ENCODE measurements at places on chromosomes 4 and X. TPM values are rescaled to one million over a fixed set of nuclear protein-coding genes. Genes with fewer than 3 reads are reported as not detected.

The IL2 gene
- total RNA-seq = not detected

The CABS1 gene
- not detected for total RNA-seq

The PPP4R3C gene
- total RNA-seq = not detected

The DMRTC1 gene
- not detected for total RNA-seq

The CENPVL2 gene
- total RNA-seq = not detected

The KLHL13 gene
- total RNA-seq = 0.12 TPM

The FABP2 gene
- not detected for total RNA-seq

The PRDM5 gene
- total RNA-seq = 8.2 TPM

The RBMXL3 gene
- total RNA-seq = not detected

The LPAR4 gene
- not detected for total RNA-seq

- no peak overlapping the region for H3K27ac ChIP-seq
- no peaks in the 10 kb centered on the region for H3K36me3 ChIP-seq
- H3K4me1 ChIP-seq = no peaks in the 10 kb centered on the region
- no peak overlapping the region for H3K4me3 ChIP-seq
Measured at GRCh38 chrX:132858018-132858417, 100.4 kb downstream of the HS6ST2 start.

- no peaks in the 10 kb centered on the region for H3K27me3 ChIP-seq
- peaks cover 6% of the 10 kb centered on the region for H3K4me1 ChIP-seq
- H3K4me3 ChIP-seq = peak overlapping the region; percentile 82
- no peak overlapping the region for H3K27ac ChIP-seq
- H3K36me3 ChIP-seq = no peaks in the 10 kb centered on the region
Measured at GRCh38 chrX:16882169-16882568, 12.0 kb upstream of the RBBP7 start.

DNA sequence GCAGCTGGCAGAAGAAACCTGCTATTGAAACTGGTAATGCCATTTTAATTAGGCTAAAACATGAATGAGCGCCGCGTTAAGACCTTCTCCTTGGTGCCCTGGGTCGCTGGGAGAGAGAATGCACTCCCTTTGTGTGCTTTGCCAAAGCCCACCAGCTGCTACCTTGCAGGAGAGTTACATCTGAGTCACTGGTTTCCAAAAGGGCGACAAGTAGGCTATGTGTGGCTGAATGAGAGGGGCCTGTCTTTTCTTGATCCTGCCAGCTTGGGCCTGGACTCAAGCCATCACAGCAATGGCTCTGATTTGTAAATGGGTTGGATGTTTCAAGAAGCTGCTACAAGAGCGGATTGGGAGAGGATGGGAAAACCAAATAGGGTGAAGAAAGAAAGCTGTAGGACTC, 81.5 kb downstream of the NHS start:
- DNase-seq = no peak
- no peaks in the 10 kb centered on the region for H3K27me3 ChIP-seq
- peaks cover 24% of the 10 kb centered on the region for H3K4me1 ChIP-seq

- H3K4me1 ChIP-seq = peaks cover 40% of the 10 kb centered on the region
- no peak for DNase-seq
- no peaks in the 10 kb centered on the region for H3K27me3 ChIP-seq
- H3K4me3 ChIP-seq = no peak overlapping the region
- no peak overlapping the region for H3K27ac ChIP-seq
Measured at GRCh38 chr4:114043116-114043515, 63.7 kb upstream of the ARSJ start.

DNA sequence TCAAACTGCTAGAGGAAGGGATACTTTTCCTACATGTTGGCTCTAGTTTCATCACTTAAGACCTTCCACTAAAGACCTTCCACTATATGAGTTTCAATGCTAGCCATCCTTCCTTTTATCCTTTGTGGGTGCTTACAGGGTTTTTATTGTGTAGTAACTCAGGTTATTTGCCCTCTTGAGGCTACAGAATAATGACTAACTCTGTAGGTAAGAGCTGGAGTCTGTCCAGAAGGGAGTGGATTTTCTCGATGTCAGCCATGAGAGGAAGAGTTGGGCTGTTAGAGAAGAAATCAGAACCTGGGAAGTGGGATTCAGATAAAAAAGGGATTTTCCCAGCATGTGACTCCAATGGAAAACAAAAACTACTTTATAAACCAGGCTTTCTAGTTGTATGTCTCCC, 27.5 kb upstream of the HERC5 start:
- DNase-seq = no peak
- no peaks in the 10 kb centered on the region for H3K36me3 ChIP-seq
- H3K27me3 ChIP-seq = peaks cover 8% of the 10 kb centered on the region
- no peak overlapping the region for H3K27ac ChIP-seq
- H3K4me1 ChIP-seq = no peaks in the 10 kb centered on the region
- H3K4me3 ChIP-seq = no peak overlapping the region

DNA sequence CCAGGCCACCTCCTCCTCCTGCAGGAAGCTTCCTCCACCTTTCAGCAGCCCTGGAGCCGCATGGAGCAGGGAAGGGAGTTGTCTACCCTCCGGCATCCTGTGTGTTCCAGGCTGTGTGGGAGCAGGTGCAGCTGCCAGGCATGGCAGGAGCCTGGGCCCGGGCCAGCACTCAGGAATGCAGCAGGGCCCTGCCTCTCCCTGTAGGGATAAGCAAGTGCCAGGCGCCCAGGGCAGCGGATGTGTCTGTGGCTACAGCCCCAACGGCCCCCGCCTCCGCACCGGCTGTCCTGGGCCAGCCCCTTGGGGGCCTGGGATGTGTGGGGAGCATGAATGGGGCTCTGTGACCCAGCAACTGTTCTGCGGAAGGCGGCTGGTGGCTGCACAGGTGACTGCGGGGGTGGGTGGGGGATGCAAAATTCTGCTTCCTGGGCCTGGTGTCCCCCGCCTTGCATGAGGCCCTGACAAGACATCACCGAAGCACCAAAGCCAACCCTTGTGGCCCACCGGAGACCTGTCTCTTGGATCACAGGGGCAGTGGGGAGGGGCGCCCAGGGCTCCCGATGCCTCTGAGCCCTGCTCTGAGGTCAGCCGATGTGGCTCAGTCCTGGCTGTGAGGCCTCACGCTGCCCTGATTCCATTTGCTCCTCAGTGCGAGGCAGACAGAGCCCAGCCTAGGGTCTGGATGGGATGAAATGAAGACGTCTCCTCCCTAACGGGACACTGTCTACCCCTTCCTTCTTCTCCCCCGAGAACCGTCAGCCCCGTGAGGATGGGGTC, 1.4 kb upstream of the DOK7 start:
- no peak overlapping the region for H3K4me3 ChIP-seq
- peaks cover 31% of the 10 kb centered on the region for H3K27me3 ChIP-seq
- no peak for DNase-seq
- H3K36me3 ChIP-seq = 0 out of 2 replicates have a peak, but pooled peaks cover 3% of the 10 kb centered on the region
- no peak overlapping the region for H3K27ac ChIP-seq
- no peaks in the 10 kb centered on the region for H3K4me1 ChIP-seq

DNA sequence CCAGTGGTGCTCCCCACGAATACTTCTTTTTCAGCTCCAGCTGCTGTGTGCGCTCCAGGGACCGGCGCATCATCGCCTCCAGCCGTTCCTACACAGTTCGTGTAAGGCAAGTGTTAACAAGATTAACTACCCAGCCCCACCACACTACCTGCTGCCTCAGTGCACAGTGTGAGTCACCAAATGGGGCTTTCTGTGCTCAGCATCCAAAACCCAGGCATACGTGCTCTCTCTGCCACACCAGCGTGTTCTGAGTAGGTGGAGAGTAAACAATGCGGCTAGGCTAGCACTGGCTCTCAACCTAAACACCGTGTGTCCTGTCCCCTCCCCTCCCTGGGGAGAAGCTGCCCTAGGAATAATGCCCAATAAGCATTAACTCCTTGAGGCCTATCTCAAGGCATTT, 60.0 kb downstream of the MAP7D2 start:
- H3K4me1 ChIP-seq = peaks cover 10% of the 10 kb centered on the region
- no peak overlapping the region for H3K27ac ChIP-seq
- no peaks in the 10 kb centered on the region for H3K36me3 ChIP-seq
- DNase-seq = no peak
- H3K27me3 ChIP-seq = peaks cover 4% of the 10 kb centered on the region

DNA sequence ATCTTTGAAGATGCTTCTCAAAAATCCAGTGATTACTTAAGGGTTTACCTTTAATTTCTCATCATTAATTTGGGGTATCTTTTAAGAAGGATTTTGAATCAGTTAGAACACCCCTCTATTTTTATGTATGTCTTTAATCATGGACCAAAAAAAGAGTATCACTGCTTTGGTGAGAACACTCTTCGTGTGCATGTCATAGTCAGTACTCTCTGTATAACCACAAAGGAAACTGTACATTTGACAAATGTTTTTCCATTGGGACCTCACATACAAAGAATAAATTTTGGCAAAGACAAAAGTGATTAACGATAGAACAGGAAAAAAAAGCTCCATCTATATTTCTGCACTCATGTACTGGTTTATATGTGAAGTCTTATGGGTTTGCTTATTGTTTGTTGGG, 31.3 kb downstream of the FAM241A start:
- no peak overlapping the region for H3K4me3 ChIP-seq
- DNase-seq = no peak
- peaks cover 21% of the 10 kb centered on the region for H3K4me1 ChIP-seq
- H3K27ac ChIP-seq = no peak overlapping the region
- no peaks in the 10 kb centered on the region for H3K27me3 ChIP-seq
- H3K36me3 ChIP-seq = no peaks in the 10 kb centered on the region

DNA sequence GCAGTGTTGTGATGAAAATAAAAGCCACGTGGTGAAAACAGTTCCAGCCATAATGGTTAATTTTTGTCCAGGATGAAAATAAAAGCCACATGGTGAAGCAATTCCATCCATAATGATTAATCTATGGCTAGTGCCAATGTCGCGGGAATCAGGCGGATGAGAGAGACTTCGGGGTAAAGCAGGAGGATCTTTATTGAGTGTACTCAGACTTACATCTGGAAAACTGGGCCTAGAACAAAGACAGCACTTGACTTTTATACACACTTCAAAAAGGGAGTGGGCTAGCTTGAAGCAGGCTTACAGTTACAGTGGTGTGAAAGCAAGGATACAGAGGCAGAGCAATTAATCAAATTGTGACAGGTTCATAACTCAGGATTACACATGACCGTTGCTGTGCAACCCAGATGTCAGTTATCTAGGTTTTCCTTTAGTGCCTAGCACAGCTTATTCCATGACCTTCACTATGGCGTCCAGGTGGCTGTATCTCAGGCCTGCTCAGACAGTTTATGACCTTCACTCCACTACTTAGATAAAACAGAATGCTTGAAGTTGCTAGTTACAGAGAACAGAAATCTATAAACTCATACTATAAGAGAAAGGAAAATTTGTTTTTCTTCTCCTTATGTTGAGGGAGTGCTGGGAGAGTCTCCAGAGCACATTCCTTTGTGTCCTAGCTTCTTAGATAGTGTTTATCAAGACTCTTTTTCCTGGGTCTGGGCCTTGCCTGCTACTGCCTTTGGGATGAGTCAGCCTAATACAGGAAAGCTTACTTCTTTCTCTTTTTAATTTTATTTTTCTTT, 5.9 kb upstream of the PLA2G12A start:
- peak overlapping the region; percentile 20 for H3K27ac ChIP-seq
- no peaks in the 10 kb centered on the region for H3K27me3 ChIP-seq
- H3K4me1 ChIP-seq = peaks cover 30% of the 10 kb centered on the region
- H3K4me3 ChIP-seq = no peak overlapping the region
- no peaks in the 10 kb centered on the region for H3K36me3 ChIP-seq

- H3K4me1 ChIP-seq = no peaks in the 10 kb centered on the region
- no peaks in the 10 kb centered on the region for H3K27me3 ChIP-seq
- H3K4me3 ChIP-seq = no peak overlapping the region
- no peaks in the 10 kb centered on the region for H3K36me3 ChIP-seq
- no peak for DNase-seq
- H3K27ac ChIP-seq = no peak overlapping the region
Measured at GRCh38 chrX:128928636-128929035, 594.7 kb downstream of the SMARCA1 start.

- H3K27ac ChIP-seq = no peak overlapping the region
- no peak overlapping the region for H3K4me3 ChIP-seq
- no peak for DNase-seq
- no peaks in the 10 kb centered on the region for H3K36me3 ChIP-seq
- no peaks in the 10 kb centered on the region for H3K27me3 ChIP-seq
Measured at GRCh38 chr4:120225527-120225926, 158.9 kb upstream of the MAD2L1 start.

GRCh38 chr4:1166509-1167243, 5.7 kb downstream of the SPON2 start:
- no peaks in the 10 kb centered on the region for H3K36me3 ChIP-seq
- peaks cover 12% of the 10 kb centered on the region for H3K4me1 ChIP-seq
- peaks cover 18% of the 10 kb centered on the region for H3K27me3 ChIP-seq
- no peak for DNase-seq
- peak overlapping the region; percentile 76 for H3K4me3 ChIP-seq

DNA sequence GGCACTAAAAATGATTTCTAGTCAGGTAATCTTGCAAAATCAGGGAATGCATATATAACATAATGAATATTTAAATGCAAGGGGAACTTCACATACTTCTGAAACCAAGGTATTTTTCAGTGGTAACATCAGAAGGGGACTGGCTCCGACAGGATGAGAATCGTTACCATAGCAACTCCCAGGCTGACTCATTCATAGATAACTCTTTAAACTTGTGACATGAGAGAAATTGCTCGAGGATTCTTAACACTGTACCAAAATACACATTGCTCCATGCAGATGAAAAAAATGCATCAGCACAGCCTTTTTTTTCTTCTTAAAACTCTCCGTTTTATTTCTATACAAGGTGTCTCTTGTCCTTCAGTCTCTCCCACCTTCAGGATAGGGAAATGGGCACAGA, 114.3 kb downstream of the GABRB1 start:
- DNase-seq = peak; percentile 40
- H3K36me3 ChIP-seq = no peaks in the 10 kb centered on the region
- no peak overlapping the region for H3K4me3 ChIP-seq
- H3K4me1 ChIP-seq = no peaks in the 10 kb centered on the region

GRCh38 chr4:186058253-186058979, 10.5 kb upstream of the TLR3 start:
- H3K4me1 ChIP-seq = no peaks in the 10 kb centered on the region
- H3K27me3 ChIP-seq = peaks cover 4% of the 10 kb centered on the region
- DNase-seq = no peak
- H3K27ac ChIP-seq = no peak overlapping the region
- H3K4me3 ChIP-seq = no peak overlapping the region

DNA sequence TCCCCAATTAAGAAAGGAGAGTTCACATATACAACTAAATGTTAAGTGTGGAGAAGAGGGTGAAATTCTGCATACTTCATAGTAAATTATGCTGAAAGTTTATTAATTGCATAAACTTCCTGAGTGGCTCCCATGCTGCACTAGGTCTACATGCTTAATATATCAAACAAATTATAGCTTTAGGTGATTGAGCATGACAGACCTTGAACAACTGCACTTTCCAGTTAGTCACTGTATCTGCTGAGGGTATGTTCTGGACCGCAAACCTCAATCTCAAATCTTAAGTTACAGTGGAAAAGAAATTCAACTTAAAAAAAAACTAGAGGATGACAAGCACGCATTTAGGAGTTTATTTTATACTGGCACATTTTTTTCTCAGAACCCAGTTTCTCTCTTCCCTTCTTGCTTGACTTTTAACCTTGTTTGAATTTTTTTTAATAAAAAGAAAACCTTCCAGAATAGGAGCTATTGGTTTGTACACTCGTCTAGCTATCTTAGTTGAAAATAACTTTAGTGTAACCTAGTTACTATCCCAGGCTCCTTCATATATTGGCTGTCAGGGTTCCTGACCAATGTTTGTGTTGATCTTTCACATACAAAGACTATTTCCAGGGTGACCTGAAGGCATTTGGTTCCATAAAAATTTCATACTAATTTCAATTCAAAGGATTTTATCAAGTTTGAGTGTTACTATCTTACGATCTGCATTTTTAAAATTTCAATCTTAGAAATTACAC, 10.2 kb upstream of the FAM120C start:
- no peaks in the 10 kb centered on the region for H3K36me3 ChIP-seq
- no peak overlapping the region for H3K4me3 ChIP-seq
- no peaks in the 10 kb centered on the region for H3K4me1 ChIP-seq
- no peak overlapping the region for H3K27ac ChIP-seq

GRCh38 chr4:73007526-73008100, 61.9 kb downstream of the COX18 start:
- H3K36me3 ChIP-seq = no peaks in the 10 kb centered on the region
- H3K27ac ChIP-seq = no peak overlapping the region
- no peak overlapping the region for H3K4me3 ChIP-seq
- DNase-seq = no peak
- peaks cover 4% of the 10 kb centered on the region for H3K27me3 ChIP-seq
- H3K4me1 ChIP-seq = no peaks in the 10 kb centered on the region

Measured in HFFc6 (cell line).